ENCODE measurements at places on chromosomes 13 and 19.

- no peak for DNase-seq
Measured at GRCh38 chr13:73556902-73557301, 498.1 kb downstream of the KLF5 start.

DNA sequence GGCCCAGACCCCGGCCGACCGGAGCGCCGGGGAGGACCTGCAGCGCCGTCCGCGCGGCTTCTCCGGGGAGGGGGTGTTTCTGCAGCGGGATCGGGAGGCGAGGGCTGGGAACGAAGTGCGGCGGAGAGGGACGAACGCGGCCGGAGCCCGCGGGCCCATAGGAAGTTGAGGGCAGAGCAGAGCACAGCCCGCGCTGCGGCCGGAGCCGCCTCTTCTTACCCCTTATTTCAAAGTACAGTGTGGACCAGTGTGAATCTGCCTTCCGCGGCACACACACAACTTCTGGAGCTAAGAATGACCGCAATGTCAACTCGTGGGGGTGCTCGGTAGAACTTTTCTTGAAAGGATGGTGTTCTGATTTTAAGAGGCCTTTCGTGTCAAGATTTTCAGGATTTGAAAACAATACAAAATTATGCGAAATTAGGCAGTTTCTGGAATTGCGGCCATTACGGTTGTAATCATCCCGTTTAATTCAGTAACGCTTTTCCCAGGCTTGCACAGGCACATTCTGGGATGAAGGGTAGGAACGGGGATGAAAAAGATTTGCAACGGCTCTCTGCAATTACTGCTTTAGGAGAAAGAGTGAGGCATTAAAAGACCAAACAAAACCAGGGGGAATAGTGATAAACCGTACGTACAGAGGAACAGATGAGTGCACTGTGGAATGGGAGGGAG lies 821 bp downstream of the TDRD3 start:
- DNase-seq, result peak; percentile 74

DNA sequence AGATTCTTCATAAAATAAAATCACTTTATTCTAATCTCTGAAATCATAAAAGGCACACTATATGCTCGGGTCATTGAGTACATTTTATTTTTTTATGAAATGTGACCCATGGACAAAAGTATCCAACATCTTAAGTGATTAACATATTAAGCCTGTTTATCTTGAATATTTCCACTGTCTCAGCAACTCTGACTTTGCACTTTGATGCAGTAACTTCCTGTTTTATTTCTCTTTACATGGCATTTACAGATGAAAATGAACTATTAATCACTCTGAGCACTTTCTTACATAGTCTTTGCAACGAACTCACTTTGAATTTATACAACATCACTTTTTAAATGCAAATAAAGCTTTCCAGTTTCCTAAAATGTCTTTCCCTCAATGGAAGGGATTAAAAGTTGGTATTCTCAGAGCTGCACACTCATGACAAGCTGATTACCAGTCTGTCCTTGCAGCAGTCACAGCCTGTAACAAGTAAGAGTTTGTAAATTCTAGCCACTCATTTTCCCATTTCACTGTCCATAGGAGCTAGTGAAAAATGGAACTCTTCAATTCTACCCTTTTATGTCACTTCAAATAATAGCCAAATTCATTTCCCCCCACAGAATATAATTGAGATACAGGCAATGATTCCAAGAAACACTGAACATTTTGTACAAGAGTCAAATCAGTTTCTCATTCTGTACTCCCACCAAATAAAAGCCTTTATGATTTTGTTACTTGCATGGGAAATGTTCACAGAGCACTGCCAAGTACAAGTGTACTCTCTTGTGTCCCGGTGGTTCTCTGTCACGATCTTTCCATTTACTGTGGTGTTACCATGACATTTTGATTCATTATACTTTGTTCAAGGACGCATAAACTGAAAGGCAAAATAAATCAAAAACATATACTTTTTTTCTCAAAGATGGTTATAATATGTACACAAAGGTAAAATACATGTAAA lies 1968.9 kb downstream of the PCDH9 start:
- no peak for DNase-seq

- DNase-seq, result no peak
Measured at GRCh38 chr13:103243495-103243894, 177.3 kb upstream of the SLC10A2 start.

- no peak for DNase-seq
Measured at GRCh38 chr13:29936051-29936813, 85.8 kb upstream of the UBL3 start.

- DNase-seq, result no peak
Measured at GRCh38 chr13:51523082-51523518, 61.2 kb upstream of the WDFY2 start.

- no peak for DNase-seq
Measured at GRCh38 chr19:36972571-36972970, 56.4 kb downstream of the ZNF568 start.

DNA sequence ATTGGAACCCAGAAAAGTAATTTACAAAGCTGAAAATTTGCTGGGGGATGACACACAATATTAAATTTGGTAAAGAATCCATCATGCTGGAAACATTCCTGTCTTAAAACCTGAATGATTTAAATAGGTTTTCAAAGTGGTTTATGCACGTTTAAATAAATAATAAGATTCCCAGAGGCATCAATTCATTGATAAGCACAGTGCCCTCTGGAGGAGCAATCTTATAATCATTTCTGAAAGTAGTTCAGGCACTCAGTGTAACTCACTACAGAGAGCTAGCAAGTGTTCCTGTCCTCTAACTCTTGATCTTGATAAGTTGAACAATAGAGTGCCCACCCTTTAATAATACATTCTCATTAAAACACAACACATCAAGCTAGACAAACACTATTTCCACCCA lies 43.5 kb upstream of the SHISA2 start:
- DNase-seq, result no peak

DNA sequence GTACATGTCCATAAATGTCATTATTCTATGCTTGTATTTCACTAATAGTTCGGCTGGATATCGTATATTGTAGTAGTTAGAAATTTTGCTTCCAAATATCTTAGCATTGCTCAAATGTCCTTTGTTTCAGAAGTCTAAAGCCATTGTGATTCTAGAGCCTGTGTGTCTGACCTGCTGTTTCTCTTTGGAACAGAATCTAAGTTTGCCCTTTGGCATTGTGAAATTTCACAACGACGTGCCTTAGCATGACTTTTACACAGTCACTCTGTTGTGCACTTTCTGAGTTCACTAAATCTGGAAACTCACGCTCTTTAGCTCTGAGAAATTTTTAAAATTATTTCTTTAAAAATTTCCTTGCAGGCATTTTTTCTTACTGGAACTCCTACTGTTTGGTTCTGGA lies 152.2 kb downstream of the TBC1D4 start:
- DNase-seq, result no peak

GRCh38 chr13:26183416-26183815 lies 38.7 kb downstream of the RNF6 start:
- DNase-seq, result no peak

DNA sequence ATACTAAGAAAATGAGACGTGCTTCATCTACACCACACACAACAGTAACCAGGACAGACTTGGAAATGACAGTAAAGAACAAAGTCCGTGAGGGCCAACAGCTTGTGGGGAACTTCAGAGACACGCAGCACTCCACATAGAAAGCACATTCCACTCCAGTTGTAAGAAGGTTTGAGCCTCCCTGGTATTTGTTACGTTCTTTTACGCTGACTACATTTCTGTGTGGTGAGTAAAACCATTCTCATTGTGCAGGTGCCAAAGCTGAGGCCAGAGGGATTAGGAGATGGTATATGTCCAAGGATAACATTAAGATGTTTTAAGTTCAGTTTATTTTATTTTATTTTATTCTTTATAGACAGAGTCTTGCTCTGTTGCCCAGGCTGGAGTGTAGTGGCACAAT lies 1189.9 kb downstream of the UQCRFS1 start:
- DNase-seq, result no peak

GRCh38 chr13:42777467-42777866 lies 3.9 kb upstream of the FAM216B start:
- no peak for DNase-seq

- DNase-seq, result no peak
Measured at GRCh38 chr13:85303630-85304029, 495.6 kb downstream of the SLITRK6 start.

DNA sequence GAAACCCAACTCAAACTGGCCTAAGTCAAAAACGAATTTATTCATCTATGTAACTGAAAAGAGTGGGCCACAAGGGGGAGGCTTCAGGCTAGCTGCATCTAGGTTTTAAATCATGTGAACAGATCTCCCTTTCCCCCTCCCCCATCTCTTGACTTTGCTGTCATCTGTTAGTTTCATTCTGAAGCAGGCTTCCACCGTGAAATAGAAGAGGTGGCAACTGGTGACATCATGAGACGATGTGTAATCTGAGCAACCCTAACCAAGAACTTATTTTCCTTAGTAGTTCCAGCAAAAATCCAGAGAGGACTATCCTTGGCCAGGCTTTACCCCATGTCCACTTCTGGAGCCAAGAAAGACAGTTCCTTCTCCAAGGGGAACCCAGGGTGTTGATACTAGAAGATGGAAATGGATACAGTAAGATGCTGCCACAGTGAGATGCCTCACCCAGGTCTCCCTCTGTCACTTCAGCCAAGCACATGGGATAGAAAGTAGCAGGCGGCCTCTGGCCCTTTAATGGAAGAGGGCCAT lies 9.4 kb downstream of the SAMD4B start:
- no peak for DNase-seq

- no peak for DNase-seq
Measured at GRCh38 chr19:39172700-39173501, 23.9 kb upstream of the NCCRP1 start.

DNA sequence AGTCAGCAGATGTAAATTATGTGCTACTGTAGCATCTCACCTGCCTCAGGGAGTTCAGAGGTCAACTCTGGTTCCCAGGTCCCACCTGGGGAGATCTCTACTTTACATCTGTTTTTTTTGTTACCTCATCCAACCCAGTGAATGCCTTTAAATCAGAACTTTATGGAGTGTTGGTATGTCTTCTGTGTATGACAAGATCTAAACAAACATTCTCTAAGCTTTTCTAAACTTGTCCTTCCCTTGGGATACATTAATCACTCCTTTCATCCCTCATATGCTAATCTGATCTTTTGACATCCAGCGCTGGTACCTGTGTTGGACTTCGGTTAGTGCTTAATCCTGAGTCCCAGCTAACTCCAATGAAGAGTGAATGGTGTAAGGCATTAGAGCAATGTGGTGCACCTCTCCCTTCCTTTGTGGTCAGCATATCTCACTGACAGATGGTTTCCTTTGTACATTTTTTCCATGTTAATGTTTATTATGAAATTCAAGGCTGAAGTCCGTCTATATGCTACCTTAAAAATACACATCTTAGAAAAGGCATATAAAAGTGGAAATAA lies 213.4 kb downstream of the ABCC4 start:
- no peak for DNase-seq

GRCh38 chr19:17950310-17951156 lies 16.4 kb upstream of the KCNN1 start:
- peak; percentile 72 for DNase-seq

DNA sequence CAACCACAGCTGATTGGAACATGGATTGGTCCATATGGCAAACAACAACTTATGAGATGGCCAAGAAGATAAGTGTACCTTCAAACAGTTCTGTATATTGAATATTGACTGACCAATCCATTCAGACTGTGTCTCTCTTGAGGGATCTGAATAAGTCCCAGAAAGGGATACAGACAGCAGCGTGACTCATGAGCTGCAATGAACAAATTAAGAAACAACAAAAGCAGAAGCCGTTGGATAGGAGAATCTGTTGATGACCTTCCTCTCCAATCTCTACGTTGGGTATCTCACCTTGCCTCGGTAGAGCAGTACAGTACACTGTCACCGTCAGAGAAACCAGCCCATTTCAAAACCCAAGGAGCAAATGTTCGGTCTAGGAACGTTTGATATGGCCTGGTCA lies 21.3 kb downstream of the MBD3L2B start:
- DNase-seq, result no peak

DNA sequence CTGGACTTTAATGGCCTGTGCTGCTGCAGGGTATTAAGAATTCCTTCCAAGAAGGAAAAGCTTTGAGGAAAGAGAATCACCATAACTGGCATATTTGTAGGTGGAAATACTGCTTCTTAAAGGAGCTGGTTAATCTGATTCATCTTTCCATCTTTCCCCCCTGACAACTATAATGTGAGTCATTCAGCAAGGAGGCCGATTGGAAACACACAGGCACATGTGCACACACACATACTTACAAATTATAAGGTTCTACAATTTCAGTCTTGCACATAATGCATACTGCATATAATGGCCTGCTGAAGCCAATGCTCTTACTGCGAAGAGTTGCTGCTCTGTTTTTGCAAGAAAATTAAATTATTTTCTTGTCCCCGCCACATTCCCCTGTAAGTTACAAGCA lies 78.8 kb upstream of the TPP2 start:
- DNase-seq, result no peak

DNA sequence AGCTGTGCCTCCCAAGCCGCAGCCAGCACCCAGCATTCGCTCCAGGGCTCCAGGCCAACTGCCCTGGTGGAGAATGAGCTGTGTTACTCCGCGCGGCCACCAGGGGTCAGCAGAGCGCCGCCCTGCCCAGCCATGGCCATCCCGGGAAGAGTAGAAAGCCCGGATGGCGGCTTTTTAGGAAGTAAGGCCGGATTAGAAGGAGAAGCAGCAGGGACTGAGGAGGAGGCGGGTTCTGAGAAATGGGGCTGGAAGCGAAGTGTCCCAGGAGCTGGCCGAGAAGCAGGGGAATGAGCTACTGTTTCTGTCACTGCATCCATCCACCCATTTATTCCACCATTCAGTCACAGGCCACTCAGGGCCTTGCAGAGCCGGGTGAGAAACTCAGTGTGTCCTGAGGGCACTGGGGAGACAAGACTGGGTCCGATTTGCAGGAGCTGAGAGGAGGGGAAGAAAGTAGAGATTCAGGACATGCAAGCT lies 6.6 kb upstream of the NPAS1 start:
- DNase-seq, result peak; percentile 88

All from nephron progenitor cell (in vitro differentiated cells).